ENCODE measurements at places on chromosomes 2 and 18.

DNA sequence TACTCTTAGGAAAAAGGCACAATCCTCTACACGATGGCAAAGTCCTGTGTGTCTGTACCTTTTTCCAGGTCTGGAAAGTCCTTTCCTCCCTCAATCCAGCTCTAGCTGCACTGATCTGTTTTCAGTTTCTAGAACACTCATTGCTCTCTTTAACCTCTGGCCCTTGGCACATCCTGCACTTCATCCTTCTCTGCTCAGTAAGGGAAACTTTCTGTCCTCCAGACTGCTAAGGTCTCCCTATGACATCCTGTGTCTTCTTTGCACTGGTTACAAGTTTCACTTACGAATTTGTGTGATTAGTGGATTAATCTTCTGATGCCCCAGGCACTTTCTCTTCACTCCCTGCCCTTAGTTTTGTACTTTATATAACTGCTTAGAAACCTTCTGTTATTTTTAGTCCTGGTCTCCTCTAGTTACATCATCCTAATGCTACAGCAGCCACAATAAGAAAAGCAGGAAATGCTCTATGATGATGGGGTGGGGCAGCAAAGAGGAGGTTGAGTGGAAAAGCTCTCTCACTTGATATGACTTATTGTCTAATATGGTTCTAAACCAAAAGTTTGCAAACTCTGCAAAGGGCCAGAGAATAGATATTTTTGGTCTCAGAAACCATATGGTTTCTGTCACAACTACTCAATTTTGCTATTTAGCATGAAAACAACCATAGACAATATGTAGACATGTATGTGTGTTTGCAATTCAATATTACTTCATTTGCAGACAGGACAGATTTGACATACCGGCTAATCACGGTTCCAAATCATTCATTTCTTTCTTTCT lies 568.2 kb downstream of the THSD7B start:
- no peak for DNase-seq

DNA sequence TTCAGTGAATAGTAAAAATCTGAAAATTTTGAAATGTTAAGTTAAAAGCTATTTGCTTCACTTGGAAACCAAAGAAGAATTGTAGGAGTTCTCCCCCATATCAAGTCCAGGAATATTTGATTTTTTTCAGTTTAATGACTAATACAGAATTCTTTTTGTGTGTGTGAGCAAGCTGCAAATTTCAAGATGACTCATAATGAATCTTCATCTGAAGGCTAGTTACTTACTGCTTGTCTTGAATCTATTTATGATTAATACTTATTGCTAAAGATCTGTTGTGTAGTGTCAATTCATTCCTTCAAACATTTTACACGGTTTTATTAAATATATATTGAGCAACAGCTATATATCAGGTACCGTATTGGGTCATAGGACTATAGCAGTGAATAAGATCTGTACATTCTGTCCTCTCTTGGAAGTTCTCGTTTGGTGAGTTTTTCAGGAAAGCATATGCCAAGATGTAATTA lies 47.8 kb upstream of the CAVIN2 start:
- DNase-seq, result no peak

DNA sequence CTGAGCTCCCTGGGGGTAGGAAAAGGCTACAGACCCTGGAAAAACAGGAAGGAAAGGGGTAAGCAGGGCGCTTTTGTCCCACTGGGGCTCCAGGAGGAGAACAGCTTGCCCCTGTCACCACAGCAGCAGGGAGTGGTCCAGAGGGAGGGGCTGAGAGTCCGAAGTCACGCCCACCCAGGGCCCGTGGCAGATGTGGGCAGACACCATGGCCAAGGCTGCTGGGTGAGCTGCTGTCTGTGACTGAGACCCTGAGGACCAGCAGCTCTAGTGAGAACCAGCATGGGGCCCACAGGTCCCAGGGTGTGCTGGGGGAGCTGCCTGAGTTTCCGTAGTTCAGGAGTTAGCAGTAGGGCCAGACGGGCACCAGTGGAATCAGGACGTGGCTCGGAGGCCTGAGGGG lies 162.0 kb downstream of the SPP2 start:
- DNase-seq, result no peak

- DNase-seq, result no peak
These were observed 301.1 kb downstream of the MYCN start for GRCh38 chr2:16241166-16242160.

DNA sequence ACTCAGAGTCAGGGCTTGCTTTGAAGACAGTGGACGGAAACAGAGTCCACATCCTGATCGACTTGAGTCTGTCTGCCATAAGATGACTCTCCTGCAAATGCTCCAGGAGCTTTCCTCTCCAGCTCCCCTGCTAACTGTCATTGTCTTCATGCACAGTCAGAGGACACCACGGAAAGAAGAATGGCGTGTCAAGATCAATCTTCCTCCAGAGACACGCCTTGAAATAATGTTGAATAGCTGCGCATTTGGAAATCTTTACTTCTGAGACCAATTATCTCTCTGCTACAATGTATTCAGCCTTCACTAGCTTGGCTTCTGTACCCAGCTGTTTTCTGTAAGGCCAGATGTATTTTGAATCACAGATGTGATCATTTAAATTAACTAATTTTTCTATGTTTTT lies 457.2 kb downstream of the CDH2 start:
- no peak for DNase-seq

DNA sequence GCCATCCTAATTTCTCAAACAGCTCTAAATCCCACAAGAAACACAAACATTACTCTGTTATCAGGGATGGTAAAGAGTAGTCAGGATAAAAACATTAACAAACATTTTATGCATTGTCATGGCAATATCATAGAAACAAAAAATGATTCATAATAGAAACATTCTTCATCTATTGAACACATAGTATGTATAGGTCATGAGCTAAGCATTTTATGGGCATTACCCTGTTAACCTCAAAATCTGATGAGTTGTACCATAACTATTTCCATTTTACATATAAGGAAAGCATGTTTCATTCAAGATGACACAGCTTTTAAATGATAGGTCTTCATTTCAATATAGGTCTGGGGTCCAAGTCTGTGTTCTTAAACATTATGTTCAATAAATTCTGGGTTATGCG lies 344.9 kb downstream of the RND3 start:
- no peak for DNase-seq

DNA sequence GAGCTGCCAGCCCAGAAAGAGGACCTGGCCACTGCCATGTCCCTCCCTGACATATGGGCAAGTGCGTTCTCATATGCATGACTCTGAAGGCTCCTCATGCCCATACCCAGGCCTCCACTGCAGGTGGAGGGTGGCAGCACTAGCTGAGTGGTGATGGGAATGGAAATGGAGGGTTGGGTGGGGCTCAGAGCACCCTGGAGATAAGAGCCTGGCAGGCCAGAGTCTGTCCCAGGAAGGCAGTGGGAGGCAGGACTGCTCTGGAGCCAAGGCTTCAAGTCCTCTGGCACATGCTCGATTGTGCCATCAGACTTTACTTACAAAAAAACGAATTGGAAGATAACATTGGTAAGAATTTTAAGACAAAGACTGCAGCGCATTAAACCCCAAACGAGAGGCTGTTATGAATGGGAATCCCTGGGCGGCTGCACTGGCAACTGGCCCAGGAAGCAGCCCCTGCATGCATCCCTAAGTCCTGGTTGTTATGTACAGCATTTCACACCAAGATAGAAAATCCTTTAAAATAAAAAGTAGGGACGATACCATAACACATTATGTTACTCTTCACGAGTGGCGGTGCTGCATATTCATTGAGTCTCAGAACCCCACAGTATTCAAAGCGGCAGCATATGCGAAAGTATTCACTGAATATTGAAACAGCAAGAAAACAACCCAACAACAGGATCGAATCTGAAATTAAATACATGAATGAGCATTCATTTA lies 81.7 kb upstream of the FAM98A start:
- DNase-seq, result no peak

DNA sequence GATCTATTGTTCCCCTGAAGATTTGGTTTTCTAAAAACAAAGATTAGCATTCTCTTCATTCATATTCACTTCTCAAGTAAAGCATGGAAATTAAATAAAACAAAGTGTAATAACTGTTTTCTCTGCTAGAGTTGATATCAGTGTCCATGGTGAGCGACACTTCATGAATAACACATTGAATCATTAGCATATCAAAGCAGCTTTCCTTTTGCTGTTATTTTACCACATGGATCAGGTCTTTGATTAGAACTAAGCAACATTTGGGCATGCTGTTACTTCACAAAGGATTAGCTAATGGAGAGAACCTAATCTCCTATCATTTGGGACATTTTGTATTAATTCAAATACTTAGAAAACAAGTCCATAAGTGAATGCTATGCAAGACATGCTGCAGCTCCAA lies 368.8 kb upstream of the CDH19 start:
- no peak for DNase-seq

GRCh38 chr2:235514627-235515363 lies 21.0 kb downstream of the AGAP1 start:
- no peak for DNase-seq

GRCh38 chr2:217669831-217670230 lies 333.0 kb downstream of the TNS1 start:
- DNase-seq, result no peak

DNA sequence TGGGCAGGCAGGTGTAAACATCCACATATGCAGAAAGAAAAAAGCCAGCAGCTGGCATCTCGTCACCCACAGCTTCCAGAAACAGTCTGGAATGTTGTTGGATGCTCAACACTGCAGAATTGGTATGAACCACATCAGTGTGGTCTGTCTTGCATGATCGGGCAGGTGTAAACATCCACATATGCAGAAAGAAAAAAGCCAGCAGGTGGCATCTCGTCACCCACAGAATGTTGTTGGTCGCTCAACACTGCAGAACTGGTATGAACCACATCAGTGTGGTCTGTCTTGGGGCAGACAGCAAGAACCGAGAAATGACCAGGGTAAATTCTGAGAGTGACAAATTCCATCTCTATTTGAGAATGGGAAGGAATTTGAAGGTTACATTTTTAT lies 39.6 kb downstream of the DOCK10 start:
- DNase-seq, result peak; percentile 46

- DNase-seq, result no peak
These were observed 67.0 kb downstream of the ZNF521 start for GRCh38 chr18:25284861-25285550.

DNA sequence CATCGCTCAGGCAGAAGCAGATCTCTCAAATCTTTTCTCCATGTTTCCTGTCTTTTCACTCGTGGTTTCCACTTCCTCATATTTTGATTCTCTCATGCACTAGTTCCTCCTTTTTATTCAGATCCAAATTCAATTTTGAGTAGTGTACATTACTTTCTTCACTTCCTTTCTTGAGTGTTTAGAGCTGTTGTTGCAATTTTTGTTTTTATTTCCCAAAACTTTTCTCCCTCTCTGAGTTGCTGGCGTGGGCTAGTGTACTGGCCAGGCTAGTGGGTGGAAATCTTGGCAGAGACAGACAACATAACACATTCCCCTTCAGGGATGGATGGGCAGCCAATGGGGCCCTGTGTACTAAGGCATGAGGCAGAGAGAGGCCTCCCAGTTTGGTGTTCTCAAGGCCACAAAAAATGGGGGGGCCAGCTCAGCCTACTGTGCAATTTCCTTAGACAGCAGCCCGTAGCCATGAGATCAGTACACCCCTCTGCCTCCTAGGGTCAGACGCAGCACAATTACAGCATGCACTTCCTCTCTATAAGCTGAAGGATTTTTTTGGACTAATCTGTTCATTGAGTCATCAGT lies 145.1 kb upstream of the PID1 start:
- peak; percentile 7 for DNase-seq

DNA sequence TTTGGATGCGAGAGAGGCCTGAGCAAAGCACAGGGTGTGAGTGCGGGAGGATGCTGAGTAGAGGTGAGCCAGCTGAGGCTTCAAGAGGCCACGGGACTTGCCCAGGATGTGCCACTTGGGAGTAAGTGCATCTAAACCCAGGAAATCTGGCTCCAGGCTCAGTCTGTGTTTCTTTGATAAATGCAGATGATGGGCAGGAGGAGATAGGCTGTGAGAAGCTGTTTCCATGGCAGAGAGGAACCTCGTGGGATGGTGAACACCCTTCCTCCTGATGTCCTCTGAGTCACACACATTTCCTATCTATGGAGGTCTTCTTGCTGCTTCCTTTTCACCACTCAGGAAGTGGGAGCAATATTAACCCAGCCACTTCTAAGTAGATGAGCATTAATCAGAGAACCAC lies 38.4 kb upstream of the CELF4 start:
- no peak for DNase-seq

DNA sequence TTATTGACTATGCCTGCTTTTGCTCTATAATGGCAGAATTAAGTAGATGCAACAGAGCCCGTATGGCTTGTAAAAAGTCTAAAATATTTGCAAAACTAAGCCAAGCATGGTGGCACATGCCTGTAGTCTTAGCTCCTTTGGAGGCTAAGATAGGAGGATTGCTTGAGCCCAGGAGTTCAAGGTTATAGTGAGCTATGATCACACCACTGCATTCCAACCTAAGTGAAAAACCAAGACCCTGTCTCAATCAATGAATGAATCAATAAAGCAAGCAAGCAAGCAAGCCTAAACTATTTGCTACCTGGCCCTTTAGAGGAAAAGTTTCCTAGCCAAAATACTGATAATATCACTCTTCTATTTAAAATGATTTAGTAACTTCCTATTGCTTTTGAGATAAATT lies 260.0 kb downstream of the OTX1 start:
- DNase-seq, result no peak

DNA sequence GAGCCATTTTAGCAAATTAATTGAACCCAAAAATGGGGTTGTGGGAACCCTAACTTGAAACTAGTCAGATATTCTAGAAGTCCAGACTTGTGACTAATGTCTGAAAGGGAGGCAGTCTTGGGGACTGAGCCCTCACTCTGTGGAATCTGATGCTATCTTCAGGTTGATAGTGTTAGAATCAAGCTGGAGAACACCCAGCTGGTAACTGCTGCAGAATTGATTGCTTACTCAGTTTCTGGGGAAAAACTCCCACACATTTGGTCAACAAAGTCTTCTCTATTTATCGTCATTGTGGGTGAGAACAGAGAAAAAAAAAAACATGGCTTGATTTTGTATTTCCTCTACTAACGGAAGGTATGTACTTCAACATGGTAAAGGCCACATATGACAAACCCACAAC lies 1925.8 kb upstream of the CELF4 start:
- no peak for DNase-seq

DNA sequence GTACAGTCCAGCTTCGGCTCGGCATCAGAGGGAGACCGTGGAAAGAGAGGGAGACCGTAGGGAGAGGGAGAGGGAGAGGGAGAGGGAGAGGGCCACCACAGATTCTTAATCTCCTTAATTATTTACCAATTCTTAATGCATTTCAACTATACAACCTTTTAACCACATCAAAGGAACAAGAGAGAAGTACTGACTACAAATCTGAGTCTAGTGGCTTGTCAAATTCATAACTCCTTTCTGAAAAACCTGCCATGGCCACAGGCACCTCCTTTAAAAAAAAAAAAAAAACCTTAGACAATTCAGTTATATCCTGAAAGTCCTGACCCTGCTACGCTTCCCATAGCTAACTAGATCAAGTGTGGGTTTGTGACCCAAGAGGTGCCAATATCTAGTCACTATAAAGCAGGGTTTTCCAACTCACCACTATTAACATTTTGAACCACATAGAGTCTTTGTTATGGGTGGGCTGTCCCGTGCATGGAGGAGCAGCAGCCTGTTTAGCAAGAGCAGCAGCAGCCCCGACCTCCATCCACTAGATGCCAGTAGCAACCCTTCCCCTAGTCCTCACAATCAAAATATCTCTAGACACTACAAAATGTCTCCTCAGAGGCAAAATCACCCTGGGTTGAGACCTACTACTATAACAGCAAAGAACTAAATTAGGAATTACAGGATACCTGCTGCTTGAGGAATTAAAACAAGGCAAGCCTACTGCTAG lies 6.8 kb downstream of the ESCO1 start:
- peak; percentile 24 for DNase-seq

- DNase-seq, result no peak
These were observed 239.1 kb downstream of the SCG2 start for GRCh38 chr2:223363085-223363484.

- DNase-seq, result no peak
These were observed 470 bp upstream of the FAP start for GRCh38 chr2:162243715-162244114.

Measured in CD4-positive, alpha-beta T cell treated with Interleukin-21 for 1 hour (primary cell).